Stimulated activated CD8-positive, alpha-beta memory T cell treated with anti-CD3 and anti-CD28 coated beads, Interleukin-4, amount 100 ng/mL, for 1 hour (primary cell): ENCODE measurements at places on chromosomes 7 and 10.

DNA sequence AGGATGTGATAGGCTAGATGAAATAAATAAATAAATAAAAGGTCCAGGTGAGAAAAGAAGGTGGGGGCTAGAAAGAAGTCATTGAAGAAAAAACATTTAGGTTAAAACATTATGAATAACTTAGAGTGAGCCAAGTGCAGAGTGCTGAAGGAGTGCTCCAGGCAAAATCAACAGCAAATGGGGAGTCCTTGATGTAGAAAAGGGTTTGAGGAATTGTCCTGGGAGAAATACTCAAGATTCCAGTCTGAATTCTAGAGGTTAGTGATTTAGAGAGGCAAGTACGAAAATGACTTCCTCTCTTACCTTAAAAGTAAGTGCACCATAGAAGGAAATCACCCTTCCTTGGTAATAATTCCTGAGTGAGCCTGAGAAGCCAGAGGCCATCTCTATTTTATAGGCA is 19.7 kb downstream of the CAV1 start:
- DNase-seq, result no peak

GRCh38 chr10:47336387-47337134 is 11.6 kb upstream of the RBP3 start:
- no peak for DNase-seq

- DNase-seq, result no peak
Observed at GRCh38 chr10:84334811-84335210, 6.4 kb downstream of the CCSER2 start.

DNA sequence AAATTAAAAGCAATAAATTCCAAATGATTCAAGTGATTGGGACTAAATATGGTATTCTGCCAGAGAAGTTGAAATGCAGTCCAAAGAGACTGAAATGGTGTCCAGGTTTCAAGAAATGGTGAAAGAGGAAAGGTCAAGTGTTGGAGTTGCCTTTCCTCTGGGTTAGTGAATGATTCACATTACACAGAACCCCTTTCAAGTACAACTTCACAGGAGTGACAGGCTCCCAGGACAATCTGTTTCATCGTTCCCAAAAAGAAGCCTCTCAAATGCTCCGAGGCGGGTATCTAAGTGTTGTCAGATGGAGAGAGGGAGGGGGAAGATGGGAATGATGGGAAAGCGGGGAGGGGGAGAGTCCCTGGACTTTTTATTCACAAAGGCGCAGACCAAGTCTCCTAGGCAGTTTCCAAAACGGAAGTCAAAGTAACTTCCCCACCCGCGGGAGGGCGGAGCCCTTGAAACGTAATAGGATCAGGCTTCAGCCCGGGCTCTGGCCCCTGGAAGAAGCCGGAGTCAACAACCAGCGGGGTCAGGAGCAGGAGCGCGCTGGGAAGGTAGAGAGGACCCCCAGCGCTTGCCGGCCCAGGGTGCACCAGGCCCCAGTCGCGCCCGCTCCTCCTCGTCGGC is 754 bp downstream of the SLC25A13 start:
- DNase-seq, result no peak

DNA sequence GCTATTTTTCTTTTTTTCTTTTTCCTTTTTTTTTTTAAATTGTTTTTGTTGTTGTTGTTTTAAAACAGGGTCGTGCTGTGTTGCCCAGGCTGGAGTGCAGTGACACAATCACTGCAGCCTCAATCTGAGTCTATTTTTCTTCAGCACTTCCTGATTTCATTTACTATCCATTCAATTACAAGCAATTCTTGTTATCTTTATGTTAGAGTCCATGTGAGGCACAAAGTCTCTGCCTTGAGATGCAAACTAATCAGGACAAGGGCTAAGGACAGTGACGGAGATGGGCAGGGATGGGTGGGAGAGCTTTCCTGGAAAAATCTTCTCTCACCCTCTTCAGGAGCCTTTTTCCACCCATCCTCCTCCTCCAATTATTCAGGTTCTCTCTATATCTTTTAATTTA is 157.3 kb upstream of the AUTS2 start:
- no peak for DNase-seq

DNA sequence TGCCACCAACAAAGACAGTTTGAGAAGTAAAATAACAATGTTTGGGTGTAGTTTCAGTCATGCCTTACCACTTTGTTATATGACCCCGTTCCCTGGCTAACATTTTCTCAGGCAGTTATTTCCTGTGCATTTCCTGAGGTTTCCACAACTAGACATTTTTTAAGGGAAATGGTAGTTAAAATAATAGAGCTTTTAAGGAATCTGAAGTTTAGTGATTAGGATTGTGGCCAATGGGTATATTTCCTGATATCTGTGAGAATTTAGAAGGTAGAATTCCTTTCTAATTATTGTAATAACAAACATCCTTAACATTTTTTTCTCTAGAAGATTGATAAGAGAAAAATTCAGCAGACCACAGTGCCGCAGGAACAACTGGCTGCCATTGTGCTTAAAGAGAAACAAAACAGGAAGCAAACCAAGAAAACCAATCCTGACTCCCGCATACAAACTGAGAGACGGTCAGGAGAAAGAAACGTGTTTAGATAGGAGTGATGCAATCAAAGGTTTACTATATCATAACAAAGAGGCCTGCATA is 193.6 kb downstream of the MBL2 start:
- no peak for DNase-seq

- DNase-seq, result no peak
Observed at GRCh38 chr7:116271963-116272886, 61.9 kb downstream of the TES start.

DNA sequence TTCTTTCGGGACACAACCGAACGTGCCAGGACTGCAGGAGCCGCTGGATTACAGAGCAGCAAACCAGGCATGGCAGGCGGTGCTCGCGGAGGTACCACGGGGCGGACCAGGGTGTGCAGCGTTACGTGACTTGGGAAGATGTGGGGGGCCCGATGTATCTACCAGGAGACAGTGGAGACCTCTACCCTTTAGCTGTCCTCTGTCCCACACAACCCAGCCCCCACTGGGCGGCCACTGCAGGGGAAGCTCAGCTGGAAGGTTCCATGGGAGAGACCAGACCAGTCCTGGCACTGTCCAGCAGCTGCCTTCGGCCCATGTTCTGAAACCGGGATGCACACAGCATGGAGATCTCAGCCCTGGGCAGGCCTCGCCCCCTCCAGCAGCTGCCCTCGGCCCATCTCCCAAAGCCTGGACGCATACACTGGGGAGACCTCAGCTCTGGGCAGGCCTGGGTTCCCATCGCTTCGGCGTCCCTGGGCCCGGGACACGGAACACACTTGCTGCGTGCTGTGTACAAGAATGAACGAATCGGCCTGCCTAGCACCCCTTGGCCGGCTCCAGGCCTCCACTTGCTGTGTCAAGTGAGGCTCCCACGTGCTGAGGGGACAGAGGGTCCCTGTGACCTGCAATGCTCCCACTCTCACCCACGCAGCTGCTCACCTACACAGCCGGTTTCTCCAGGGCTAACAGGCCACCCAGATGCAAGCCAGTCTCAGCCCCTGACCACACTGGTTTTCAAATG is 177.4 kb downstream of the ELFN1 start:
- DNase-seq, result no peak

DNA sequence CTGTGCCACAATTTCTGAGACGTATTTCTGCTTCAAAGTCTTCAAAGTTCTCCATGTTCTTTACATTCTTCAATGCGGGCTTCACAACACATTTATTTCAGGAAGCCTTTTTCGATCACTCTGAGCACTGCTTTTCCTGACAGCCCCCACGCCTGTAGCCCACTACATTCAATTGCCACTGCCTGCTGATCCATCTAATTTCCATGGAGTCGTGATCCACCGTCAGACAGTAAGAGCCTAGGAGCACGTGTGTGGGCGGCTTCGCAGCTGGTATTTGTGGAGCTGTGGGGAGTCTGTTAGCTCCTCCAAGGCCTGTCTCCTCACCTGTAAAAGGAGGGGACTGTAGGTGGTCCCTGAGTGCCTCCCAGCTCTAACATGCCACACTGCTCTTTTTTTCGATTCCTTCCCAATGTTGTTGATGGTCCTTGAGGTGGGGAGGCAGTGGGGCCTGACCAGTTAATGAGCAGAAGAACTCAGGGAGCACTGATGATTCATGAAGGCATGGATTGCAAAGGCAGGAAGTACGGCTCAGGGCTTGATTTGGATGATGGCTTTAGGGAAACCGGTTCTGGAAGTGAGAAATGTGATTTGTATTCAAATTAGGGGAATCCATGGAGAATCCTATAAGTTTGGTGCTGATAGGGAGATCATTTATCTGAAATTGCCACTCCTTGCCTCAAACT is 401.1 kb upstream of the PODXL start:
- DNase-seq, result no peak

DNA sequence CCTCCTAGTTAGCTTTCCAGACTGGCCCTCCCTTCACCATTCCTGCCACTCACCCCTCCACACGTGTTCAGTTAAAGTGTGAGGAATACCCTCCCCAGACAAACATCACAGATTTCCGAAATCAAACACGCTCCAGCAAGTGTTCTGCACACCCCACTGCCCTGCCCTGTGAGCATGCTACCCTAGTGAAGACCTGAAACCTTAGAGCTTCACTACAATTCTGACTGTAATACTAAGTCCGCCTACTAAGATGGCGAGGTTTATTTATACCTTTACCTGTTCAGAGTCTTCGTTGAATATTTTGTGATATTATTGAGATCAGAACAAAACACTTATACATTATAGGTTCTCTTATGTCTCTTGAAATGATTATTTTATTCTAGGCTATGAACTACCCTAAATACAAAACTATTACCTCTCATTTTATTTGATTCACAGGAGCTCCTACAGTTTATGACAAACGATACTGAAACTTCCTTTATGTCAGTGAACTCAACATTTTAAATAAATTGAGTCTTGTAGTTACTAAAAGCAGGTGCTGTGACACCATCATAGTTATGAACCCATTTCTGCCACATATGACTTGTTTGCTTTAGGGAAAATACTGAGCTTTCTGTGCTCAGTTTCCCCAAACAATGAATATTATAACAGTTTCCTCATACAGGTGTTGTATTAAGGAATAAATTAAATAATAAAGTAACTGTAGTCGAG is 8.6 kb downstream of the SCIN start:
- DNase-seq, result no peak

DNA sequence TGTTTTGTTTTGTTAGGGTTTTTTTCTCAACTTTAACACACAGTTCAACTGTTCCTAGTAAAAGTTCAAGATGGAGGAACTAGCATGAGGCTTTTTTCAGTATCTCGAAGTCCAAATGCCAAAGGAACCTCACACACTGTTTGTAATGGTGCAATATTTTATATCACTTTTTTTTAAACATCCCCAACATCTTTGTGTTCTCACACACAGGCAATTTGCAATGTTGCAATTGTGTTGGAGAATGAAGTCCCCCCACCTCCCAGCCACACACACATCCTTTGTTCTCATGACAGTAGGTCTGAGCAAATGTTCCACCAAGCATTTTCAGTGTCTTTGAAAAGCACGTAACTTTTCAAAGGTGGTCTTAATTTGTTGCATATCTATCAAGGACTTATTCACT is 120.9 kb downstream of the TWIST1 start:
- no peak for DNase-seq

DNA sequence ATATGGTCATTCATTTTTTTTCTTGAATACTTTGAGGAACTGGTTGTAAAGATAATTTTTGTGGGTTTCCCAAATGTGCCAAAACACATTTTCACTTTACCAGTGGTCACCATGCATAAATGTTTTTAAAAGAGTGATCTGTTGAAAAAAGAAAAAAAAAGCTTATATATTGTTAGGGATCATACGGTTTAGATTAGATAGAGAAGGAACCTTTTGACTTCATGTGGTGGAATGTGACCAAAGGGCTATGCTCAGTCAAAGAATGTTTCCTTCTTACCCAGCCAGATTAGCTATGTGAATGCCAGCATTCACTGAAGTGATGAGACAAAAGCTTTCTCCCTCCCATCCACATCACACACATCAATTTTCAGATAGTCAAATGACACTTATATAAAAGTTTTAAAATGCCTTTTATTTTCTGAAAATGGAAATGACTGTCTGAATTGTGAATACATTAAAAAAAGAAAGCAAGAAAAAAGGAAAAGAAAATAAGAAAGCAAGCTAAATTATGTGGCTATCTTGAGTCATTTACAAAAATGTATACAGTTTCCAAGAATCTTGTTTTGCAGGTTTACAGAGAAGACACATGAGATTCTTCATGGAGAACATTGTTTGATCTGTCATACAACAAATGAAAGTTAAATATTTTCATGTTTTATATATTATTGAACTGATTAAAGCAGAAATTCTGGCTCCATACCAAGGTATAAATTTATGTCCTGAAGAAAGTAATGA is 8.6 kb upstream of the CPED1 start:
- no peak for DNase-seq

DNA sequence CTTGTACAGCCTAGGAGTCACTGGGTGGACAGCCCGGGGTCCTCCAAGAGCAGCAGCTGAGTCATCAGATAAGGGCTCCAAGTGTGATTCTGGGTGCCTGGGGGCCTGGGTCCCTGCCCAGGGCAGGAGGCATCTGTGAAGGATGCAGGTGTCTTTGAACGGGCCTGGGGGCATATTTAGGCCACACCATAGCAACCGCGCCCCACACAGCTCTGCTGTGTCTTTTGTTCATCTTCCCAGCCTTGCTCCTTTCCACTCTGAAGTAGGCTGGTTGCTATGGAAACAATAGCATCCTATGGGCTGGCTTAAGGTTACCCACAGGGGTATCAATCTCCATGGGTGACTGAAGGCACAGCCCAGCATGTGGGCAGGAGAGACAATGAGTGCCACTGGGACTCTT is 324.7 kb downstream of the TCERG1L start:
- DNase-seq, result no peak

- no peak for DNase-seq
Observed at GRCh38 chr7:142548978-142549377, 200.3 kb upstream of the PRSS1 start.

- DNase-seq, result no peak
Observed at GRCh38 chr7:37109016-37109683, 339.5 kb downstream of the ELMO1 start.
